Calu3 (cell line): ENCODE measurements at places on chromosomes 16 and 17. TPM values are rescaled to one million over a fixed set of nuclear protein-coding genes. Genes with fewer than 3 reads are reported as not detected.
A peak's percentile ranks its signal among the peaks of the same experiment; 100 is the strongest.

DNA sequence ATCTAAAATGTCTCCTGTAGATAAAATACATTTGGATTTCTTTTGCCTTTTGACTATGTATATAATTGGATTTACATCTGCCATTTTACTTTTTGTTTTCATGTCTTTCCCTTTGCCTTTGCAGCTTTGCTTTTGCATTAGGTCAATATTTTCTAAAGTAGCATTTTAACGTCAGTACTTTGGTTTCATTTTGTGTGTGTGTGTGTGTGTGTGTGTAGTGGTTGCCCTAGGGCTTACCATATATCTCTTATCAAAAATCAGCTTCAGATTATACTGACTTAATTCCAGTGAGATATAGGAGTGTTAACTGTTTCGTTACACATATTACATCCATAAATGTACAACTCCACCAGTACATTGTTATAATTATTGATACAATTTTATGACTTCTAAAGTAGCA, 26.1 kb downstream of the AKTIP start:
- no peak for DNase-seq

DNA sequence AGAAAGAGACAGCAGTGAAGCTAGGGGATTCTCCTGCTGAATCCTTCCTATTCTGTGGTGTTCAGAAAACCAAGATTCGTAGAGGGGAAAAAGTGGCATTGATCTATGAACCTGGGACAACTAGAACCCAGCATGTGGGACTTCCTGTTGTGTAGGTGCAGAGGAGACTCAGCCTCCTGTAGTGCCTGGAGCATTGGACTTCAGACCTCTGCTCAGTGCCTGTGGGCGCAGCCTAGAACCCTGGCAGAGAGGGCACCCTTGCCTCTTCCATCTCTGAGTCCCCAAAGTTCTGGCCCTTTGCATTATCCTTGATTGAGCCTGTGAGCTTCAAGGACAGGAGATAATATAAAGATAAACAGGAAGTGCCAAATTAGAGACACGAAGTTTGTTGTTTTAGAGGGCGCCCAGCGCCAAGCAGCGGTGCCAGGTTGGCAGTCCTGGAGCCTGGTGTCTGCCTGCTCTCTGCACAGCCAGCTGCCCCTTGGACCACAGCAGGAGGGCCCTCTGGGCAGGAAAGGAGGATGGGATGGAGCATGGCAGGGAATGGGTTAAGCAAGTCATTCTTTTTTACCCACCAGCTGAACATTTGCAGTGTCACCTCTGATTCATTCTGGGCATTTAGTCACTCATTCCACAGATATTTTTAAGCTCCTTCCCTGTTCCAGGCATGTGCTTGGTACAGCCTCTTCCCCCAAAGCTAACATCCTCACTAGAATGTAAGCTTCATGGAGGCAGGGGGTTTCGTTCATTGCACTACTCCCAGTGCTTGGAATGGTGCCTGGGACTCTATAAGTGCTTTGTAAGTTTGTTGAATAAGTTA, 11.9 kb upstream of the SP6 start:
- no peak for DNase-seq

GRCh38 chr17:73514146-73514863, 129.9 kb downstream of the SDK2 start:
- DNase-seq, result no peak

GRCh38 chr17:39755554-39756379, 18.0 kb downstream of the GRB7 start:
- peak; percentile 94 for DNase-seq

- no peak for DNase-seq
Observed at GRCh38 chr17:9259419-9259818, 238.1 kb downstream of the NTN1 start.

DNA sequence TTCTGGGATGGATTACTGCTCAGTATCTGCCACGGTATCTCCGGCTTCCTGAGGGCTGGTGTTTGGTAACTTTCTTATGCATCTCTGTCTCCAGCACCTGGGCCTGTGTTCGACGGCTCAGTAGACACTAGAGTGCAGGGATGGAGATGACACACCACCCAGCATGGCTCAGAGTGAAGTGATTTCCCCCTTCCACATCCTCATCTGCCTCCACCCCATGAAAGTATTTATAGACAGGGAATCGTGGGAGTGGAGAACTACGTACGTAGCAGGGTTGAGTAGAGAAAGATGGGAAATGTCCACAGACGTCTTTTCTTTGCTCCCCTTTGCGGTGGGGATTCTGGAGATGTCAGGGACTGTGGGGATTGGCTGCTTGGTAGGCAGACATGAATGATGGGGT, 11.8 kb upstream of the SLC25A19 start:
- DNase-seq, result no peak

- DNase-seq, result no peak
Observed at GRCh38 chr17:73603971-73604370, 40.3 kb downstream of the SDK2 start.

GRCh38 chr17:61399131-61400065, at the start of gene TBX2:
Gene TBX2 (plus strand): TSS chr17:61399843. CDS start chr17:61400177, 334 bp downstream.
- DNase-seq, result peak; percentile 56

DNA sequence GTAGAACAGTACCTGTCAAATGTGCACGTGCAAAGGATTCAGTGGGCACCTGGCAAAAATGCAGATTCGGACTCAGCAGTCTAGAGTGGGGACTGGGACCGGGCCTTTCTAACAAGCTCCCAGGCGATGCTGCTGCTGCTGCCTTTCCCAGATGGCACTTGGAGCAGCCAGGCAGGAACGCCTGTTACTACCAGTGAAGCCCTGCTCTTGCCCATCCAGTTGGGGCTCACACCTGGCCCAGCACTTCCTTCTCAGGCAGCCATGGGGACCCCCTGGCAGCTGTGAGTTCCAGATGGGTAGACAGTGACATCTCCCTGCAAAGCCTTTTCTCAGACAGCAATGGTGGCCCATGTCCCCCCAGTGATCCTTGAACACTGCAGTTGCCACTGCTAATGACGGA, 30.4 kb downstream of the KDM8 start:
- DNase-seq, result no peak

DNA sequence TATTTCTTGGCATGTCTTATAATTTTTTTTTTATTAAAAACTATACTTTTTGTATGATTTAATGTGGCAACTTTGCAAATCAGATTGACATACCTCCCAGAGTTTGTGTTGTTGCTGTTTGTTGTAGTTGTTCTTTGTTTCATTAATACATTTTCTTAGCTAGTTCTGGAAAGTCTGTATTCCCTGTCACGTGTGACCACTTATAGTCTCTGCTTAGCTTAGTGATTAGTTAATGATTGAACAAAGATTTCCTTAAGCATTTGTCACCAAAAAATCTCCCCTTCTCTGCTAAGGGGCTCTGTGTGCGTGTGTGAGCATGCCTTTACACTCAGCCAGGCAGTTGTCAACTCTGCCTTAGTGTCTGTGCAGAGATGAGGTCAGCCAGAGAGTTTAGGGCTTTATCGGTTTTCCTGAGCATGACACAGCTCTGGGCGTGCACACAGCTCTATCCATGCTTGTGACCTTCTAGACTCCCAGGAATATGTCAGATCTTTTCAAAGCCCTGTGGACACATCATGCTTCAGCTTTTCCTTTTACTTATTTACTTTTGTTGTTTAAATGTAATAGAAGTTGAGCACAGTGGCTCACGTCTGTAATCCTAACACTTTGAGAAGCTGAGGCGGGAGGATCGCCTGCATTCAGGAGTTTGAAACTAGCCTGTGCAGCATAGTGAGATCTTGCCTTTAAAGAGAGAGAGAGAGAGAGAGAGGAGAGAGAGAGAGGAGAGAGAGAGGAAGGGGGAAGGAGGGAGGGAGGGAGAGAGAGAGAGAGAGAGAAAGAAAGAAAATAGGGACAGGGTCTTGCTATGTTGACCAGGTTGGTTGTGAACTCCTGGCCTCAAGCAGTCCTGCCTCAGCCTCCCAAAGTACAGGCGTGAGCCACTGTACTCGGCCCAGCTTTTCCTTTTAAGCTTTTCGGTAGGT, 21.9 kb downstream of the DNAI2 start:
- no peak for DNase-seq

DNA sequence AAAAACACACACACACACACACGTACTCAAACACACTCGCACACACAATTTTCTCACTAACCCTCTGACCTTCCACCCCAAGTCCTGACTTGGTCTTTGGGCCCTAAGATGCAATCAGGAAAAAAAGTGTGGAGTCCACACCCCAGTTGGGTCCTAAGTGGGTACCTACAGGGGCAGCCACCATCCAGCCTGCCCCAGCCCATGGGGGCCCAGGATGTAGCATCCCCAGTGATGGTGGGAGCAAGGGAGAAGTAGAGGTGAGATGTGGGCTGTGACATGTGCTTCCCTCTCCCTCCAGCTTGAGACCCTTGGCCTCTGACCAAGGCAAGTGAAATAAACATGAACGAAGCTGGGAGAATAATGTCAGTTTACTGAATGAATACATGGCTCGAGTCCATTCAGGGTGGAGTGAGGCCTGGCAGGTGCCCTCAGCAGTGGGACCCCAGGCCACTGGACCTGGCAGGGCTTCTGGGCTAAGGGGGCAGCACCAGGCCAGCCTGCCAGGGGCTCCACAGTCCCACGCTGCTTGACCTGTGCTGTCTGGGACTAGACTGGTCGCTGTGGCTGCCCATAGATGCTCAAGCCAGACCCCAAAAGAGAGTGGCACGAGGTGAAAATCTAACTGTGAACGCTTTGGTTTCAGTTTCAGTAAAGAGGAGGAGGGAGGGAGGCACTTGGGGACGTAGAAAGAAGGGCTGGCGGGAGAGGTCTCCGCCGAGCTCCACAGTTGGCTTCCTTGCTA, 73.7 kb downstream of the MRC2 start:
- no peak for DNase-seq

- no peak for DNase-seq
Observed at GRCh38 chr16:85885537-85885936, 13.4 kb upstream of the IRF8 start.

GRCh38 chr17:2770129-2770528, 20.7 kb upstream of the CCDC92B start:
- no peak for DNase-seq

GRCh38 chr17:80968602-80969029, 23.0 kb upstream of the CHMP6 start:
- DNase-seq, result no peak

DNA sequence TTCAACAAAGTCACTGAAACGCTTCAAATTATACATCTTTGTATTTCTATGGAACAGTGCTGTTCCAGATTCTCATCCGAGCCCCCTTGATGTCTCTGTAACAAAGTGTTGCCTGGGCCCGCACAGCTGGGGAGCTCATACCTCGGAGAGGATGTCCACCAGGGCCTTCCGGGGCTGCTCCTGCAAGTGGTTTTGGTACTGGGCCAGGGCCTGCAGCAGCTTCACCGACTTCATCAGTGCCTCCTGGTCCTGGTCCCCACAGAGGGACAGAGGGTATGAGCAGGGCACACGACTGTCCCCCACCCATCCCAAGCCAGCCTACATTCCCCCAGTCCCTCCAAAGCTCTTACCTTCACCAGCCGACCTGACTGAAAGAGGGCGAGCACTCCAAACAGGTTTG, 1.5 kb downstream of the MYBBP1A start:
- no peak for DNase-seq

- DNase-seq, result no peak
Observed at GRCh38 chr17:10268005-10268404, 69.6 kb upstream of the GAS7 start.

- no peak for DNase-seq
Observed at GRCh38 chr17:35784895-35785294, 10.5 kb downstream of the MMP28 start.

DNA sequence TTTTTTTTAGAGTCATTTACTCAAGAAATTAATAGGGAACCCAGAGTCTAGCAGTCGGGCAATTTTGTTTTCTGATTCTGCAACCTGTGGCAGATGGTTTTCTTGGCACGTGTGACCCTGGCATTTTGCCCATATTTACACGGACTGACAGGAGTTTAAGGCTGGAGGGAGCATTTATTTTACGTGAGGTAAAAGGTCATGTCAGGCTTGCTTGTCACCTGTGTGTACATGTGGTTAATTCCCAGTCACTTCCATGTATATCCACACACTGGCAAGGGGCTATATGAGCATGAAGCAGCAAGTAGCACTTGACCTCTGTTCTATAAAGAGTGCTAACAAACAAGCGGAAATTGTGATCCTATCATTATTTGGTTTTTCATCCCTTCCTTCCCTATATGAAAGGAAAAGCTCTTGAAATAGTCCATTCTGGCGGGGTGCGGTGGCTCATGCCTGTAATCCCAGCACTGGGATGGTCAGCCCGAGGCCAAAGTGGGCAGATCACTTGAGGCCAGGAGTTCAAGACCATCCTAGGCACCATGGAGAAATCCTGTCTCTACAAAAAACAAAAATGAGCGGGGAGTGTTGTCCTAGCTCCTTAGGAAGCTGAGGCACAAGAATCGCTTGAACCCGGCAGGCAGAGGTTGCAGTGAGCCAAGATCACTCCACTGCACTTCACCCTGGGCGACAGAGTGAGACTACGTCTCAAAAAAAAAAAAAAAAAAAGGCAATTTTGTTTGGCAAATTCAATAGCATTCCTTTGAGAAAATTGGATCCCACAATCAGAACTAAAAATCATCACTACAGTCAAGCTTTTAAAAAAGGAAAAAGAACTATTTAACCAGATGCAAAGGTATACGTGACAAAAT, 2.1 kb downstream of the SPAG9 start:
- DNase-seq, result peak; percentile 41

- DNase-seq, result no peak
Observed at GRCh38 chr17:19343671-19344151, 18.8 kb downstream of the B9D1 start.

- DNase-seq, result no peak
Observed at GRCh38 chr16:65343556-65343955, 221.7 kb upstream of the CDH11 start.

Gene SAMD14
- total RNA-seq, result not detected in 2 replicates

Gene CFDP1
- 64.1 and 70.9 TPM in 2 replicates for total RNA-seq

Gene RNF222
- not detected in 2 replicates for total RNA-seq

Gene PRAC2
- not detected in 2 replicates for total RNA-seq

Gene BCO1
- 6.6 and 9.1 TPM in 2 replicates for total RNA-seq

Gene HSPB9
- total RNA-seq, result 0.54 and 0.69 TPM in 2 replicates

Gene CMTM2
- total RNA-seq, result 0.92 and 0.95 TPM in 2 replicates

Gene CDH3
- 31.4 and 41.7 TPM in 2 replicates for total RNA-seq

Gene NEUROD2
- total RNA-seq, result not detected in 2 replicates

Gene ABCC12
- total RNA-seq, result not detected in 2 replicates

Gene NEK8
- total RNA-seq, result 10.8 and 11.4 TPM in 2 replicates

Gene KRT39
- 0.44 TPM in 1 of 2 replicates, not detected in the other for total RNA-seq
